Osteoblast (primary cell): ENCODE measurements at places on chromosomes 6 and 20. TPM values are rescaled to one million over a fixed set of nuclear protein-coding genes. Genes with fewer than 3 reads are reported as not detected.

CCN5 gene
- total RNA-seq: 520 and 687 TPM in 2 replicates

DDX39B gene
- total RNA-seq: 240 and 262 TPM in 2 replicates

CRISP3 gene
- not detected in 2 replicates for total RNA-seq

STMN3 gene
- 1.1 and 2.1 TPM in 2 replicates for total RNA-seq

ZDHHC14 gene
- 1.4 and 1.8 TPM in 2 replicates for total RNA-seq

SYNJ2 gene
- 91.6 and 94.8 TPM in 2 replicates for total RNA-seq

ELOVL2 gene
- total RNA-seq: under 0.01 and 0.29 TPM in 2 replicates

PHACTR1 gene
- total RNA-seq: 0.36 and 1.2 TPM in 2 replicates

SNRPB gene
- 99.3 and 109 TPM in 2 replicates for total RNA-seq

MDC1 gene
- 5.1 and 5.3 TPM in 2 replicates for total RNA-seq

FAM50B gene
- 7.1 and 8.0 TPM in 2 replicates for total RNA-seq

SLC32A1 gene
- not detected in 2 replicates for total RNA-seq

CHRNA4 gene
- total RNA-seq: not detected in 2 replicates

SLC13A3 gene
- total RNA-seq: 0.59 and 1.8 TPM in 2 replicates

TREML4 gene
- not detected in 2 replicates for total RNA-seq

TMEM151B gene
- not detected in 2 replicates for total RNA-seq

SPTLC3 gene
- total RNA-seq: 14.8 and 15.9 TPM in 2 replicates

CGA gene
- not detected in 2 replicates for total RNA-seq

SLA2 gene
- total RNA-seq: under 0.01 and 0.36 TPM in 2 replicates

LTB gene
- total RNA-seq: 0.29 TPM in 1 of 2 replicates, not detected in the other

LAMA4 gene
- total RNA-seq: 260 and 456 TPM in 2 replicates

ABHD16A gene
- total RNA-seq: 41.0 and 43.4 TPM in 2 replicates

COL20A1 gene
- not detected in 2 replicates for total RNA-seq

ZC3H12D gene
- under 0.01 and 0.29 TPM in 2 replicates for total RNA-seq

SRSF12 gene
- total RNA-seq: under 0.01 and 0.29 TPM in 2 replicates

C20orf96 gene
- 2.2 and 3.5 TPM in 2 replicates for total RNA-seq

CEBPB gene
- total RNA-seq: 75.7 and 79.3 TPM in 2 replicates

PSMB9 gene
- total RNA-seq: 20.3 and 29.8 TPM in 2 replicates

TJAP1 gene
- 14.5 and 16.2 TPM in 2 replicates for total RNA-seq

MGME1 gene
- total RNA-seq: 8.3 and 13.6 TPM in 2 replicates

LTA gene
- not detected in 2 replicates for total RNA-seq

SMLR1 gene
- not detected in 2 replicates for total RNA-seq

AVP gene
- not detected in 2 replicates for total RNA-seq

RBPJL gene
- total RNA-seq: not detected in 2 replicates

ADGB gene
- under 0.01 TPM in 1 of 2 replicates, not detected in the other for total RNA-seq

PROKR2 gene
- total RNA-seq: not detected in 2 replicates

KCNQ5 gene
- 4.0 and 8.5 TPM in 2 replicates for total RNA-seq

CRIP3 gene
- 0.59 TPM in 1 of 2 replicates, not detected in the other for total RNA-seq
